Breast epithelium (tissue), 4 donors: ENCODE measurements at places on chromosomes 2 and 18.

DNA sequence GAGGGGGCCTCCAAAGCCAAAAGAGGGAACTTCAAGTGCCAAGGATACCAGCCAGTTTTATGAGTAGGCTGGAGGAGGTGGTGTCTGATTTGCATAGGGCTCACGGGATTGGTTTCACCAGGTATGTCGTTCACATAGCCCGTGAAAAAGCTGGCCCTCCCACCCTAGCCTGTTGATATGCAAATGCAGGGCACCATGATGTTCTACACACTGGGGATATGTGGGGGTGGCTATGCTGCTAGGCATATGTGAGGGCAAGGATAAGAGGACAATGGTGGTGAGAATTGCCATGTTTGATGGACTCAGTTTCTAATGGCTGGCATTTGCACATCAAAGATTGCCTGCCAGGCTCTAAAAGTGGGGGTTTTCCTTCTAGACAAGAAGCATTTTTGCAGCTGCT, 378.6 kb downstream of the DPP10 start:
- no peak for DNase-seq

DNA sequence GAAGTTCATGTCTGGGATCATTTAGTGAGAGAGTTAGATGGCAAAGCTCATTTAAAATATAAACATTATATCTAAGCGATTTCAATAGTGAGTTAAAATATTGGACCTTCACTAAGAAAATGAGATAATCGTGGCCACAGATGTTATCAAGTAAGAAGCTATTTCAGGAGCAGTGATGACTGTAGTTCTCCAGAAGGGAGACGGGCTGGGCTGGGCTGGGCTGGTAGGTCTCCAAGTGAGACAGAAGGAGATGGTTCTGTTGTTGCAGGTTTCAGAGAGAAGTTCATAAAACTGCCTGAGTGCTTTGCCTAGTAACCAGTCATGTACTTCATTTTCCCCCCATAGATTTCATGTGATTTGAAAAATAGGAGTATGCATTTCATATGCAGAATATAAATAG, 130.1 kb upstream of the DAPL1 start:
- DNase-seq = no peak

- no peak for DNase-seq
Observed at GRCh38 chr2:71001592-71001927, 6.9 kb upstream of the TEX261 start.

- DNase-seq = no peak
Observed at GRCh38 chr2:136173126-136173525, 55.2 kb upstream of the CXCR4 start.

DNA sequence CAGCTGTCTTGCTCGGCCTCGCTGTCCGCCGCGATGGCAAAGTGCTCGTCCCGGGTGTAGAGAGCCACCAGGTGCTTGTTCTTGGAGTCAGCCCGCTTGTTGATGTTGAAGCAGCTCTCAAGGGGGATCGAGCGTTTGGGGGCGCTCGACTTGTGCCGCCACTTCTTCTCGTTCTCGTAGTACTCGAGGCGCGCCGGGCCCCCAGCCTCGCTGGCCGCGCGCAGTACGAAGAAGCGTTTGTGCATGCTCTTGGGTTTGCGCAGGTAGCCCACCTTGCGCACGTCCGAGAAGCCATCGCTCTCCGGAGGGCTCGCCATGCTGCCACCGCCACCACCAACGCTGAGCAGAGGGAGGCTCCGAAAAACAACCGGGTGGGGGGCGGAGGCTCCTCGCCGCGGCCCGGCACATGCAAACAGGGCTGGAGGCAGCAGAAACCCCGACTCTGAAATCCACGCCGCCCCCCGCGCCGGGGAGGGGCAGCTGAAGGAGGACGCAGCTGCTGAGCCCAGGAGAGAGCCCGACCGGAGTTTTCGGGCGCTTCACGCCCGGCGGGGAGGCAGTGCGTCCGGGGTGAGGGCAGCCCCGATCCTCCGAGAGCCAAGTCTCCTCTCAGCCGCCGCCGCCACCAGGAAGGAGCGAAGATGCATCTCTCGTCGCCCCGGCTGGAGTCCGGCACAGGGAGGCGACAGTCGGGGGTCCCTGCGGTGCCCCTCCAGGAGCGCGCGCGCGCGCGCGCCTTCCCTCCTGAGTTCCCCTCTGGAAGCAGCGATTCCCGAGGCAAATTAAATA, 1.0 kb downstream of the IRS1 start:
- DNase-seq = peak; percentile 46

DNA sequence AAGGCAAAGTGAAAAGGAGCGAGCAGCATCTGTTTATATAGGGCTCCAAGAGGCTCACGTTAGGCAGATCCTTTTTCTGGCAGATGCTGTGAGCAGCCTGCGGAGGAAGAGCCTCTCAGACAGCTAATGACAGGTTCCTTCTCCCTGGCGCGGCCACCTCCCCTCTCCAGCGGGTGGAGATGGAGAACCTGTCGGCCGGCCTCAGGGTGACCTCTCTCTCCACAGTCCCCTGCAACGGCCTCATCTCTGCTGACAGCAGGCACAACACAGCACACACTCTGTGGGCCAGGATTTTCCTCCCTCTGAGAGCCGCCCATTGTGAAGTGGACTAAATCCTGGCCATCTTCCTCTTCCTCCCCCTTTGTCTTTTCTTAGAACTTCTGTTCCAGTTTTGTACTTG, 119.8 kb downstream of the PRKCE start:
- DNase-seq = no peak
